AG04450 (cell line): ENCODE measurements at places on chromosomes 16 and 17. TPM values are rescaled to one million over a fixed set of nuclear protein-coding genes. Genes with fewer than 3 reads are reported as not detected.

The KRTAP9-8 gene
- not detected in 2 replicates for polyA plus RNA-seq

GRCh38 chr17:22310717-22311686, 618.7 kb downstream of the KCNJ18 start:
- DNase-seq: no peak

DNA sequence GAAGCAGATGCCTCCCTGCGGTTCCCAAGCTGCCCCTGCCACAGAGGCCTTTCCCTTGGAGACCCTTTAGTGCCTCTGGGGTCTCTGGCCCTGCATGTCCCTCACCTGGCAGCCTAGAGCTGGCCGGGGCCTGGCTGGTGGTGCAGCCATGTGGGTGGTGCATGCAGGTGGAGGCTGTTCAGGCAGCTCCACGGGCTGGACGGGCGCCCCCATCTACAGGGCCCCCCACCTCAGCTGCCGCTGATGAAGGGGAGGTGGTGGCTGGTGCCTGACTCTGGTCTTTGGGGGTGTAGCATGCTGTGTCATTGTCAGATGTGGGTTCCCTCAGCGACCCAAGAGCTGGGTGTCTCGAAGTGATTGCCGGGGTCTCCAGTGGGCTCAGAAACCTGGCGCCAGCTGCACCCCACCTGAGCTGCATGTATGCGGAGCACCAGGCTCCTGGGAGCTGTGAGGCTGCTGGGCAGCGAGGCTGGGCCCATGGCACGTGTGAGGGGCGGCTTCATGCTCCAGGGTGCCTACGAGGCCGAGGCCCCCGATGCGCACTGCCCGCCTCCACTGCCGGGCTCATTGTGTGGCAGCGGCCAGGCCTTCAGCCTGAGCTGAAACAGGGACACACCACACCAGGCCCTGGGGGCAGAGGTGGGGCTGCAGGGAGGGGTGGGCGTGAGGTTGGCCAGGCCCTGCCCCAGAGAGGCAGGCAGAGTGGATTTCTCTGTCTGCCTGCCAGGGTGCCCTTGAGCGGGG, 57.0 kb downstream of the BAIAP2 start:
- no peak for DNase-seq

DNA sequence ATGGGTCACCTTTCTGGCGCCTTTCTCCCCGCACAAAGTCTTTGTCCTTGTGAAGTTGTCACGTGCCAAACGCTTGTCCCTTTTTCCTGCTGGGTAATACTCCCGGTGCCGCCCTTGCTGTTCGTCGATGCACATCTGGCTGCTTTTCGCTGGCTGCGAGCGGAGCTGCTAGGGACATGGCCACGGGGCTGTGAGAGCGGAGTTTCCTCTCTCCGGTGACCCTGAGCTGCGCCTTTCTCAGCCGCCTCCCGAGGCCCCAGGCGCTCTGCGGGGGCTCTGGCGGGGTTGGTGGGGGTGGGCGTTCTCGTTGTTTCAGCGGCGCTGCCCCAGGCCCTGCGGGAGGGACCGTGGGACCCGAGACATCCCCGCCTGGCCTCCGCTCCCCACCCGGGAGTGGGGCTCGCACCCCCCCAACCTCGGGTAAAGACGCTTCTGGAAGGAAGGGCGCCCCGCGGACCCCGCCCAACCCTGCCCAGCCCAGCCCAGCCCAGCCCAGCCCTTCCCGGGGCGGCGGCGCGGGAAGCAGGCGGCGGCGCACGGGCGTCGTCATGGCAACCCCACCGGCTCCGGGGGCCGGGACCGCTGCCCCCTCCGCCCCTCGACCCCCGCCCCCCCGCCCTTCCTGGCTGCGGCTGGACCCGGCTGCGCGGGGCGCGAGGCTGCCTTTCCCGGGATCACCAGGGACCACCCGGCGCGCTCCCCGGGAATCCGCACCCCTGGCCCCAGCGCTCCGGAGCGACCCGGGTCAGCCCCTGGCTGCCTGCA, 12.3 kb downstream of the CHMP6 start:
- no peak for DNase-seq

GRCh38 chr16:75919664-75920063, 193.4 kb upstream of the CPHXL start:
- no peak for DNase-seq

GRCh38 chr16:66886914-66887313, 6.6 kb downstream of the PDP2 start:
- no peak for DNase-seq

GRCh38 chr17:39547713-39548478, 59.8 kb downstream of the NEUROD2 start:
- no peak for DNase-seq

The ITGAX gene
- polyA plus RNA-seq: 0.15 and 0.17 TPM in 2 replicates

GRCh38 chr17:80725517-80725916, 180.9 kb downstream of the RPTOR start:
- no peak for DNase-seq

DNA sequence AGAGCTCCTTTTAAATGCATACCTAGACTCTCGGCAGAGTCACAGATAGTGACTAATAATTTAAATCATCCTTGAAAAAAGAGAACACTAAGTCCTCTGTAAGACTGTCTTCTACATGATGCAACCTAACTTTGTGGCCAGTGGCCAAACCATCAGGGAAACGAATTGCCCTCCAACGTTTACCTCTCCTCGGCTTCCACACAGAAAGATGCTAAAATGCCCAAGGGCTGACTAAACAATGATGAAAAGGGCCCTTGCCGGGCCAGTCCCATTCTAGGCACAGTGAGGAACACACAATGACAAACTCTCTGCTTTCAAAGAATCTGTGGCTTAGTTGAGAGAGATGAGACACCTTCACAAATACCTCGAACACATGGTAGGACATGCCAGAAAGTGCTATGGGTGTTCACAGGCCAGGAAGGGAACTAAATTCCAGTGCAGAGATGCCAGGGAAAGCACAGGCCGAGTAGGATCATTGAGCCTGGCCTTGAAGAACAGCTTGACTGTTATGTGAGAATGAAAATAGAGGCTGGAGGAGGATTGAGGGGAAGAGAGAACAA, 35.3 kb upstream of the PITPNM3 start:
- DNase-seq: peak; percentile 63

DNA sequence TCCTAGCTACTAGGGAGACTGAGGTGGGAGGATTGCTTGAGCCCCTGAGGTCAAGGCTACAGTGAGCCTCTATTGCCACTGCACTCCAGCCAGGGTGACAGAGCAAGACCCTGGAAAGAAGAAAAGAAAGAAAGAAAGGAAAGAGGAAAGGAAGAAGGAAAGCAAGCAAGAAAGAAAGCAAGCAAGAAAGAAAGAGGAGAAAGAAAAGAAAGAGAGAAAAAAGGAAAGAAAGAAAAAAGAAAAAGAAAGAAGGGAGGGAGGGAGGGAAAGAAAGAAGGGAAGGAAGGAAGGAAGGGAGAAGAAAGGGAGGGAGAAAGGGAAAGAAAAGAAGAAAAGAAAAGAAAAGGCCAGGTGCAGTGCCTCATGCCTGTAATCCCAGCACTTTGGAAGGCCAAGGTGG, 9.0 kb downstream of the ACTG1 start:
- DNase-seq: no peak

- DNase-seq: no peak
These were observed 1.8 kb upstream of the WIPI1 start for GRCh38 chr17:68459037-68459639.

DNA sequence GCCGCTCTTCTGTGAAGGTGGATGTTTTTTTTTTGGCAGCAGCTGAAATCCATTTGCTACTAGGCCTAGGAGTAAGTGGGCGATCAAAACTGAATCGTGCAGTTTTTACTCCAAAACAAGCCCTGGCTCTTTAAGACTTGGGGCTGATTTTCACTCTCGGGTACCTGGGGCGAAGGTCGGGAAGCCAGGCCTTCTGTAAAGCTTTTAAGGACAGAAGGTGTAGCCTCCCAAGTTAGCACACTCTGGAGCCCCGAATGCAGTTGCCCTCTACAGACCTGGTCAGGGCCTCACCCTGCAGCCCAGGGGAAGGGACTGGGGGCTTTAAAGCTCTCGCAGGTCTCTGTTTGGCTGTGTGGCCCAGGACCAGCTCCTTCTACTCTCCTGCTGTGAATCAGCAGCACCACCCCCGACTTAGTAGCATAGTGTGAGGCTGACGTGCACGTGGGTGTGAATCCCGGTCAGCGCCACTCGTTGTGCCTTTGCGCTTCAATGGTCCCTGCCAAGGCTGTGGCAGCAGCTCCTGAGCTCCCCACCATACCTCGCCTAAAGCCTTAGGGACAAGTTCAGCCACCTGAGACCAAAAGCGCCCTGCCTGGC, 49.9 kb downstream of the TMEM235 start:
- DNase-seq: no peak

The CDH11 gene
- 276 and 306 TPM in 2 replicates for polyA plus RNA-seq

The KRTAP1-1 gene
- polyA plus RNA-seq: 0.19 and 0.27 TPM in 2 replicates

GRCh38 chr16:85652431-85653221, 36.1 kb downstream of the GINS2 start:
- no peak for DNase-seq

DNA sequence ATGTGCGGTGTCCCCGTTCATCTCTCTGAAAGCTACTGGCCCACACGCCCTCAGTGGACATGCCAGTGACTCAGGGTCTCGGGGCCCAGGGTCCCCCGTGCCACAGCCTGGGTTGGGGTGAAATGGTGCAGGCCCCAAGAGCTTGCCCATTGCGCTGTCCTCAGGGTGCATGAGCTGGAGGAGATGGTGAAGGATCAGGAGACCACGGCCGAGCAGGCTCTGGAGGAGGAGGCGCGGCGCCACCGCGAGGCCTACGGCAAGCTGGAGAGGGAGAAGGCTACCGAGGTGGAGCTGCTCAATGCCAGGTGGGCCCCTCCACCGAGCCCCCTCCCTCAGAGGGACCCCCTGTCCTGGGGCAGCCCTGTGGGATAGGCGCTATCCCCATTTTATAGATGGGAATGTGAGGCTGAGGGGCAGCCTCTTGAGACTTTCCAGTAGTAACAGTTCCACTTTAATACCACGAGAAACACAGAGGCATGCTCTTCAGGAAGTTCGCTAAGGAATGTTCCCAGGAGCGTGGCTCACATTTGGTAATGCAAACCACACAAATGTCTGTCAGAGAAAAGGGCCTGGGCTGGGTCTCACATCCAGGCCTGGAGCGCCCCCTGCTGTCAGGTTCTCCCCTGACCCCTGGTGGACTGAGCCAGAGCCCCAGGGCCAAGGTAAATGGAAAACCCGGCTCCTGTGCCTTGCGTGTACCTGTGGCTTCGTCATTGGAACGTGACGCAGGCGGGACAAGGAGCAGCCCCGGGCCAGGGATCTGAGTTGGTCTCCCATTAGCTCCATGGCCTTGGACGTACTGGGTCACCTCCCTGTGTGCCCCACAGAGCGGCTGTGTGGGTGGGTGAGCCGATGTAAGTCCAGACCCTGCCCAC, 133.7 kb downstream of the RAB11FIP4 start:
- DNase-seq: peak; percentile 83

DNA sequence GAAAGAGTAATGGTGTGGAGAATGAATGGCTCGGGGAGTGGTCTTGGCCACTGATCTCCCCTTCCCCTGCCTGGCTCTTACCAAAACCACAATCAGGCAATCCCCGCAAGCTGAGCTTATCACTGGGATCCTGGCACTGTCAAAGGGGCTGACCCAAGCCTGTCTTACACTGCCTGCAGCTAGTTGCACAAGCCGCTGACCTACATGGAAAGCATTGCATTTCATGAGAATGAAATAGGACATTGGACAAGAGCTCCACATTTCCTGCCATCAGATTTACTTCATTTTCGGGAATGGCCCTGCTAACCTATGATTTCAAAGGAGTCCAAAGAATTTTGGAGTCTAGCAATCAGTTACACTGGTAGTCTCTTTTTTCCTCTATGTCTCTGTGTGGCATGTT, 146.4 kb downstream of the PCTP start:
- no peak for DNase-seq

The ESRP2 gene
- polyA plus RNA-seq: 0.01 and 0.14 TPM in 2 replicates

- peak; percentile 91 for DNase-seq
These were observed 27.5 kb downstream of the OMG start for GRCh38 chr17:31269578-31269983.

- peak; percentile 79 for DNase-seq
These were observed 223.0 kb downstream of the NTN1 start for GRCh38 chr17:9244066-9245052.

DNA sequence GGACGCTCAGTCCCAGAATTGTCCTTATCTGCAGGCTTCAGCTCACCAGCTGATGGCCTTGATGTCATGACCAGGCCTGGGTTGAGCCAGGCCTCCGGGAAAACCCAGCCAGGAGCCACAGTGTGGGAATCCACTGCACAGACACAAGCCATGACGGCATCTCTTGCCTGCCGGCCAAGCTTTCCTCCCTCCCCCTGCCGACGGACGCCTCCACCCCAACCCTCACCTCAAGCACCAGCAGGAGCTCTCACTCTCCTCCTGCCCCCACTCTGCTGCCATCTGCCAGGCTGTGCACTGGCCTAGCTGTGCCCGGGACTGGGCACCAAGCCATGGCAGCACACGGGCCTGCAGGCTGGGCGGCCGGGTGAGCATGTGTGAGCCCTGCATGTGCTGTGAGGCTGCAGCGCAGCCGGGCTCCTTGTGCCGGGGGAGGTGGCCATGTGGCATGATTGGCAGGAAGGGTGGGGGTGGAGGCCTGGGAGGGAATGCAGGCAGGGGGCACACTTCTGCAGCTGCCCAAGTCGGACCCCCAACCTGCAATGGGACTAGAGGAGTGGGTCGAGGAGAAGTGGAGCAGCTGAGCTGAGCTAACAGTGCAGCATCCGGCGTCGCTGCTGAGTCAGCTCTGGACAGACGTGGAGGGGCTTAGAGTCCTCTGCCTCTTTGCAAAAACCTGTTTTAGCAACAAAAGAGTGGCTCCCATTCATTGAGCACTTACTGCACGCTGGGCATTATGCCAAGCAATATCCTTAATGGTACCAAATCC, 268.5 kb downstream of the CBLN1 start:
- DNase-seq: no peak

DNA sequence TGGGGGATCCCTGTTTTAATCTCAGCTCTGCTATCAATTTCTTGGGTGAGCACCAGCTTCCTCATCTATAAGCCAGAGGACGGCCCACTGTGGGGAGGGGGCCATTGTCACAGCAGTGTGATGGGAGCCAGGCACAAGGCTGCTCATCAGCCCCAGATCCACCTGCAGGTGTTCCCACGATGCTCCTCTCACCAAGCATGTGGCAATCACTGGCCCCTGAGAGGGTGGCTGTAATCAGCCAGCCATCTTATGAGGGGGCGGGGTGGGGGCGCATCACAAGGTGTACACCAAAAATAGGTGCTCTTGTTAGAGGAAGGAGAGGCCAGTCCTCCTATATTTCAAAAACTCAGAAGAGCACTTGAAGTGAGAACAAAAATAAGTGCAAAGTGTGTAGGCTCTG, 31.2 kb downstream of the HNF1B start:
- no peak for DNase-seq

GRCh38 chr16:48295488-48296281, 48.3 kb upstream of the ABCC11 start:
- DNase-seq: no peak
